GF-D8 (cell line): ENCODE measurements at places on chromosomes 2 and 18.

DNA sequence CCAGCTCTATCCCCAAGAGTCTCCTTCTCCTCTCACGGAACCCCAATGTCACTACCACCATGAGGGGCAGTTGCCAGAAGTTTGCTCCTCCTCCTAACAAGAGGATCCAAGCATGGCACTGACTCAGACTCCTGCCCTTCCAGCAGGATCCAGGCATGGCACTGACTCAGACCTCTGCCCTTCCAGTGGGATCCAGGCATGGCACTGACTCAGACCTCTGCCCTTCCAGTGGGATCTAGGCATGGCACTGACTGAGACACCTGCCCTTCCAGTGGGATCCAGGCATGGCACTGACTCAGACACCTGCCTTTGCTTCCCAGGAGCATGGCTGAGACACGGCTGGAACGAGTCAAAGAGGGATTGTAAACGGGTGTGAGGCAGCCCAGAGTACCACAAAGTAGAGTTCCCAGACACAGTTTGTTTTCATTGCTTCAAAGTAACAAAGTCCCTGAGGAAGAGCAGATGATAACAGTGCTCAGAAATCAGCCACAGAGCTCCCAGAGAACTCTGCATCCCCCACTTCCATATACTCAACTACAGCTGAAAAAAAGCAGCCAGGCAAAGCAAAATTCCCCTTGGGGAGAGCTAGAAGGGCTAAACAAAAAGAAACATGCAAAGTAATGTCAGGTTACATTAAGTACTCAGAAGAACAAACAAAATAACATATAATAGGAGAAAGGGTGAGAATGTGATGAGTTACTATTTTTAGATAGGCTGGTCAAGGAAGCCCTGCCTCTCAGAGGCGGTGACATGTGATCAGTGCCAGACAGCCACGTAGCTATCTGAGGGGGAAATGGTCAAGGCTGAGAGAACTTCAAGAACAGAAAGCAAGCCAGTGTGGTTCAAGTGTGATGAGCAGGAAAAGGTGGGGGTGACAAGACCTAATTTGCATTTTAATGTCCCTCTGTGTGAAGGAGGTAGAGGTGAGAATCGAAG is 3.0 kb downstream of the BUB1 start:
- DNase-seq = no peak

- DNase-seq = no peak
These were observed 20.8 kb downstream of the RALBP1 start for GRCh38 chr18:9495916-9496705.

DNA sequence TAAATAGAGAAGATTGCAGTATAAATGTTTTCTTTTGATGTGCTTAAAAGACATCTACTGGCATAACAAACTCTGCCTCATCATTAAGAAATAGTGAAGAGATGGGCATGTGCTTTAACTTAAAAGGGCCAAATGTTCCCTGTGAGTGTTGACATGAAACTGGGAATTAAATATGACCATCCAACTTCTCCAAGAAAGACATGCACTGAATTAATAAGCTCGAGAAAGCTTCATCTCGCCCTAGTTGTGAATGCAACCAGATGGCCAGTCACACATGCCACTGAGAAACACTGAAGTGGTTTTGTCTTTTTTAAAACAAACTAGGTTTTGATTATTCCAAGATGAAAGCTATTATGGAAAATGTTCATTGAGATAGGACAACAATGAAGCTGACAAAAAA is 479.2 kb downstream of the RIT2 start:
- no peak for DNase-seq

DNA sequence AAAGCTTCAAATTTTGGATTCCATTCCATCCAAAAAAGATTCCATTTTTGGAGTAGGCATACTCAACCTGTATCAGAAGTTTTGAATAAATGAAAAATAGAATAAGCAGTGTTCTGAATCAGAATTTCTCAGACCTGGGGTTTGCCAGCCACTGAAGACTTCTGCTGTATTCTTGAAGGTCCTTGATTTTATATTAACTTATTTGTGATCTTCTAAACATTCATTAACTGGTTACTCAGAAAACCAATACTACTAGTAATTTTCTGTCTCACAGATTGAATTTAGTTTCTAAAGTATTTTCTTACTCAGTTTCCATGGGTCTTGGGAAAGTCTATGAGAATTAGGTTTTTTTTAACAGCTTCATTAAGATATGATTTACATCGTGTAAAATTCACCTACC is 60.9 kb downstream of the RIF1 start:
- DNase-seq = no peak

- DNase-seq = no peak
These were observed 6.3 kb downstream of the VIT start for GRCh38 chr2:36702781-36703180.

GRCh38 chr2:189514104-189514503 is 66.5 kb downstream of the SLC40A1 start:
- no peak for DNase-seq

DNA sequence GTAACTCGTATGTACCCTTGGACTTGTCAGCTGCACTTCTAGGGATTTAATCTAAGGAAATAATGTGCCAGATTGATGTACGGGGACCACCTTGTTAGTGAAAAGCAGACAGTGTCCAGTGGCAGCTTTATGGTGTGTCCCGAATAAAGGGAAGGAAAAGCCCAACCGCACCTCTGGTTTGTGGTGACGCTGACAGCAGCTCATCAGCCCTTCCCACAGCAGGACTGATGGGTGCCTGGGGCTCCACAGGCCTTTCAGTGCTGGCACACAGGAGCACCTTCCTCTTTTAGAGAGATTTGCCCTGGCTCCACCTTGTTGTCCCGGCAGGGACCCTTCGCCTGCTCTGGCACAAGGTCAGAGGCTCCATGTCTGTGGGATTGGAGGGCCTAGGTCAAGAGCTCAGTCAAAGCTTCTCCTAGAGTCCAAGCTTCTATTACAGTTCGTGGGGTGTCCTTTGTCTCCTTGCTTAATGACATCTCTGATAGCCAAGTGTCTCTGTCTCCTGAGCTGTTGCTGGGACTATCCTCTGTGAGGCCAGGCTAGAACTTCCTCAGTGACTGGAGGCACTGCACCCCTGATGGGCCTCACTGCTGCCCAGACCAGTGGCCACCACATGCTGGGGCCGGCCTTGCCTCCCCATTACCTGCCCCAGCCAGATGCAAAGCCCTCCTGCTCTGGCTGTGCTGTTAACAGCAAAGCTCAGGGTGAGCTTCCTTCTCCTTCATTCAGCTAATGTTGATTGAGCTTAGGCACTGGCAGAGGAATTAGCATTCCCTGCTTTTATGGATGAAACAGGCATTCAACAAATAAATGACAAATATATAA is 33.0 kb upstream of the SCLY start:
- DNase-seq = peak; percentile 57

DNA sequence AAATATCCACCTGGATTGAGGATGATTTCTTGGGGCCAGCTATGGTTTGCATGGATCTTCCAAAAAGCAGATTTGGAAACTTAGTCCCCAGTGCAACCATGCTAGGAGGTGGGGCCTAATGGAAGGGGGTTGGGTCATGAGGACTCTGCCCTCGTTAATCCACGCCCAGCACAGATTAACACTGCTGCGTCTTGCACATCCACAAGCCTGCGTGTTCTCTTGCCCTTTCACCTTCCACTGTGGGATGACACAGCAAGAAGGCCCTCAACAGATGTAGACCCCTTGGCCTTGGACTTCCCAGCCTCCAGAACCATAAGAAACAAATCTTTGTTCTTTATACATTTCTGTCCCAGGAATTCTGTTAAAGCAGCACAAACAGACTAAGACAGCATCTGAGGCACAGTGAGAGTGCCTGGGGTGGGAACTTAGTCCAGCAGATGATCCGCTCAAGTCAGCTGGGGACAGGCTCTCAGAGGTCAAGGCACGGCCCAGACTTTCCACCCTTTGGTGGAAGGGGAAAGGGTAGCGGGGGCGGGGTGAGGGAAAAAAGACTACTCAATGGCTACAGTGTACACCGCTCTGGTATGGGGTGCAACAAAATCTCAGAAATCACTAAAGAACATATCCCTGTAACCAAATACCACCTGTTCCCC is 2.4 kb downstream of the RAB17 start:
- no peak for DNase-seq

DNA sequence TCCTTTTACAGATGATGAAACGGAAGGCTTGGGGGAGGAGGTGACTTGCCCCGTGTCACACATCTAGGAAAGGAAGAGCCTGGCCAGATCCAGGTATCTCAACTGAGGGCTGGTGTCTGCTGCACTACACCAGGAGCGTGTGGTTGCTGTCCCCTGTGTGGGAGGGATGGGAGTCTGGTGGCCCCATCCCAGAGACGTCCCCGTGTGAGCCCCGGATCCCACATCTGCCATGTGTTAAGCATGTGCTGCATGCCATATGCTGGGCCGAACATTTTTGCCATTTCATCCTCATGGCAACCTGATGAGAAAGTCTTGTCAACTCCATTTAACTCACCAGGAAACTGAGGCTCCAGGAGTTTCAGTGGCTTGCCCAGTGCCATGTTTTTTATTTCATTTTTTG is 4.2 kb downstream of the GAREM2 start:
- no peak for DNase-seq

DNA sequence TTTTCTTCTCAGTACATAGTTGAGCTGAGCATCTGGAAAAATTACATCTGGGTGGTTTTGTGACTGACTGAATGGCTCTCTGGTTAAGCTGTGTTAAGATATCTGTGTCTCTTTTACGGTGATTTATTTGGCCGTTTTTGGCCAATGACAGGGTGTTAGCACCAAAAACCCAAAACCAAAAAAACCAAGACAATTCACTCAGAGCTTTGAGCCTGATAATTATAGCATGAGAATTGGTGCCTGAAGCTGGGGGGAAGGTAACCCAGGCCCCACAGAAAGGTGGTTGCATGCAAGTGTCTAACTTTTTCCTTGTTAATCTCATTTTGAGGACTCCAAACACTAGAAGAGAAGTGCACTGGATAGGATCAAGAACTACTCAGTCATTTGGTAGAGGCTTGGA is 4.5 kb downstream of the CD28 start:
- no peak for DNase-seq

GRCh38 chr2:113965644-113966043 is 75.8 kb downstream of the ACTR3 start:
- DNase-seq = no peak

GRCh38 chr18:3716116-3716660 is 266.2 kb downstream of the TGIF1 start:
- DNase-seq = no peak

- no peak for DNase-seq
These were observed 113.6 kb upstream of the SP5 start for GRCh38 chr2:170601489-170601888.

GRCh38 chr2:180374502-180375281 is 367.6 kb upstream of the CWC22 start:
- no peak for DNase-seq

DNA sequence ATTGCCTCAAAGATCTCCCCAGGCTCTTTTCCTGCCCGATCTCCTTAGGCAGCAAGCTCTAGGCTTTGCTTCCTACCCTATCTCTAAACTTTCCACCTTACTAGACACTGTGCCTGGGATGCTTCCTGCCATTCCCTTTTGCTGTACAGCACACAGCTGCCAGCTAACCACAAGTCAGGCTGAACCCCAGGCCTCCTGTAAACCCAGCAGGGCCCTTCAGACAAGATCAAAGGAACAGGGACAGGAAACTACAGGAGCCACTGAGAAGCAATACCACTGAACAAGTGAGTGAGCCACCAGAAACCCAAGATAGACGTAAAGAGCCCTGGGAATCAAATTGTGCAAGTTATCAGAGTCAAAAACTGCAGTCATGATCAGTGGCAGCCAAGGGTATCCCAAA is 180.7 kb downstream of the SUCLG1 start:
- DNase-seq = no peak

- no peak for DNase-seq
These were observed 214.0 kb upstream of the KCNJ3 start for GRCh38 chr2:154484338-154485099.

DNA sequence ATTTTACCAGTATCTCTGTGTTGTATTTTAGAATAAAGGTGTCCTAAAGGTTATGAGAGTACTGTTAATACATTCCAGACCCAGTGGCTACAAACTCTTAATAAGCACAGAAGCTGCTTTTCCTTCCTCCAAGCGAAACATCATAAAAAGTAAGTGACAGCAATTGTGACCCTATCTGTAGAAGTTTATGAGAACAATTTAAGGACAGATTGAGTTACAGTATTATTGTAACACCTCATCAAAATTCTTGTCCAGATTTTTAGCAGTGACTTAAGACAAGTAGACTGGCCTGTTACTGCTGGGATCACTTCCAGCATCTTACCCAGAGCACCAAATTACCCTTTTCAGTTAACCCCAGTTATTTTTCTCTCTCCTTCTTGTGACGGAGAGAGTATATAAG is 154.6 kb downstream of the ERBB4 start:
- no peak for DNase-seq

GRCh38 chr2:190469771-190470170 is 61.6 kb downstream of the MFSD6 start:
- peak; percentile 6 for DNase-seq

- DNase-seq = peak; percentile 82
These were observed 6.5 kb upstream of the SMAD2 start for GRCh38 chr18:47936952-47937351.

DNA sequence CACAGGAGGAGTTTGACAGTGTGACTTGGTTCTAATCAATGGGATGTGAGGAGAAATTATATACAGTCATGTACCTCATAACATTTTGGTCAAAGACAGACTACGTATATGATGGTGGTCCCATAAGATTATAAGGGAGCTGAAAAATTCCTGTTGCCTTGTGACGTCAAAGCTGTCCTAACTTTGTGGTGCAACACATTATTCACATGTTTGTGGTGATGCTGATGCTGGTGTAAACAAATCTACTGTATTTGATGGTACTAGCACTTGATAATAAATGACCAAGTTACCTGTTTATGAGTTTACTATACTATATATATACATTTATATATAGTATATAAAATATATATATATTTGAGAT is 29.1 kb upstream of the TGIF1 start:
- DNase-seq = no peak

DNA sequence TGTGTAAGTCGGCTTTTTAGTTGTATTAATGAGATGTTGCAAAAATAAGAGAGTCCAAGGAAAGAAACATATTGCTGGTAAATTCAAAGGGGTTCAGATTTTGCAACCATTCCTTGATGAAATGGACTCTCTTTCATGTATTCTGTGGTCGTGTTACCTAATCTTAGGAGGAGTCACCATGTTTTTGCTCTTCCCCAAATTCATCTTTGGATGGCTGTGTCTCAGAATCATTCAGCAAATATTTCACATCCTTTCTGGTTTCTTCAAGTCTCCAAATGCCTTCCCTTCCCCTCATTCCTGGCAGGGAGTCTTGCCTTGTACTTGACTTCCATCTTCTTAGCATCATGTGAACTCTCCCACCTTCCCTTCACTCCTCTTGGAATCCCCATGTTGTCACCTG is 66.1 kb downstream of the PTPRM start:
- no peak for DNase-seq

GRCh38 chr2:184030989-184031388 is 567.3 kb upstream of the ZNF804A start:
- no peak for DNase-seq

DNA sequence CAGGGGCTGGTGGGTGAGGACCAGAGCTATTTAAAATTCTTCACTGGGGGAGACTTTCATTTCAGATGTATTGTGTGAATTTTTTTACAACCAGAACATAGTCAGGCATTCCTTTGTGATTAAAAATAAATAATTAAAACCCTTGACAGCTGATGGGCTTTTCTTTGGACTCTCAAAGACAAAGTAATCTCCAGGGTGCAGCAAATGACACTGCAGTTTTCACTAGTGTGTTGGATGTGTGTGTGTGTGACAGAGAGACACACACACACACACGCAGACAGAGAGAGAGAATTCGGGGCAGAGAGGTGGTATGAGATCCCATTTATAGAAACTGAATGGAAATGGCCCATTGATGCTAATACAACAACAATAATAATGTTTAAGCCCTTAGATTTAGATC is 10.3 kb upstream of the GALNT14 start:
- no peak for DNase-seq

GRCh38 chr2:206176901-206177300 is 17.2 kb downstream of the EEF1B2 start:
- DNase-seq = no peak
